ENCODE measurements at places on chromosomes 12 and 14.
A peak's percentile ranks its signal among the peaks of the same experiment; 100 is the strongest.

GRCh38 chr14:72595152-72595862 lies 298.6 kb downstream of the DPF3 start:
- no peak for DNase-seq

DNA sequence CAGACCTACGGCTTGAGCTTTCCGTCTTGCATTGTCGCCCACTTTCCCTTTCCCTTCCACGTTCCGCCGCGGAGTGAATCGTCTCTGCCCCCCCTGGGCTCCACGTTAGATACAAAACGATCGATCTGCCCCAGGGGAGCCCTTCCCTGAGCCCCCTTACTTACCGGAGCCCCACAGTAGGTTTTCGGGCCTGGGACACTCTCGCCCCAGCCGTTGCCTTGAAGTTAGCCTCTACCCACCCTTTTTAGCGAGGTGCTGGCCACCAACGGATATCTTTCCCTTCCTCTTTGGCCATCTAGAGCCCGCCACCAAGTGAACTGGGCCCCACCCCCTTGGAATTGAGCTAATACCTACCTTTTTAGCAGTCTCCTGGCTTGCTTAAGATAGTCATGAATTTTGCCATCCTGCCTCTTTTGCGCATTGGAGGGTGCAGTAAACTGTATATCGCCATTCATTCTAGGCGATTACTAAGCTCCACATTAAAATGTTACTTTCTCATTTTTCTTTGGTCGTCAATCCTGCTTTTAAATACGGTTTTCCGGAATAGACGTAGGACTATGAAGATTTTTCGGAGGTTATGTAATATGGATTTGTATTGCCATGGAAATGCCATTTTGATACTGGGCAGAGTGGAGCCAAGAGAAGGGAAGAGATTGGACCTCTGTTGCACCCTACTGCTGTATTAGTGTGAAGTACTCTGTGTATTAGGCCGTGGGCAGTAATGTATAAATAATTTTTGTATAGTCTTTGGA lies 764 bp downstream of the RBM25 start:
- peak; percentile 61 for DNase-seq

GRCh38 chr12:14893506-14894250 lies 8.0 kb upstream of the MGP start:
- DNase-seq, result no peak

DNA sequence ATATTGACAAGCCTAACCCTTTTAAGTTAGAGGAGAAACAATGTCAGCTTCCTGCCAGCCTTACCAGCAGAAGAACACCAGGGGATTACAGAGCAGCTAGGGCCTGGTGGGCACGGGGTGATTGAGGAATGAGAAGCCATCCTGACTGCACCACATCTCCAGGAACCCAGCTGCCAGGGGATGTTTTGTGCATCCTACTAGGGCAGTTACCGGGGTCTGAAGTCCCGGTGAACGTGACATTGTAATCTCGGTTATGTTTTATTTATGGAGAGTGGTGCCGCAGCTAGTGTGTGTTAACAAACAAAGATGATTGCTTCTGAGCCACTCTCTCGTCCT lies 115.9 kb downstream of the BCL11B start:
- no peak for DNase-seq

- peak; percentile 83 for DNase-seq
These were observed at the start of gene CCDC177 for GRCh38 chr14:69574263-69574953. Gene CCDC177 (minus strand): TSS chr14:69574871. CDS start chr14:69573622, 1,249 bp downstream.

DNA sequence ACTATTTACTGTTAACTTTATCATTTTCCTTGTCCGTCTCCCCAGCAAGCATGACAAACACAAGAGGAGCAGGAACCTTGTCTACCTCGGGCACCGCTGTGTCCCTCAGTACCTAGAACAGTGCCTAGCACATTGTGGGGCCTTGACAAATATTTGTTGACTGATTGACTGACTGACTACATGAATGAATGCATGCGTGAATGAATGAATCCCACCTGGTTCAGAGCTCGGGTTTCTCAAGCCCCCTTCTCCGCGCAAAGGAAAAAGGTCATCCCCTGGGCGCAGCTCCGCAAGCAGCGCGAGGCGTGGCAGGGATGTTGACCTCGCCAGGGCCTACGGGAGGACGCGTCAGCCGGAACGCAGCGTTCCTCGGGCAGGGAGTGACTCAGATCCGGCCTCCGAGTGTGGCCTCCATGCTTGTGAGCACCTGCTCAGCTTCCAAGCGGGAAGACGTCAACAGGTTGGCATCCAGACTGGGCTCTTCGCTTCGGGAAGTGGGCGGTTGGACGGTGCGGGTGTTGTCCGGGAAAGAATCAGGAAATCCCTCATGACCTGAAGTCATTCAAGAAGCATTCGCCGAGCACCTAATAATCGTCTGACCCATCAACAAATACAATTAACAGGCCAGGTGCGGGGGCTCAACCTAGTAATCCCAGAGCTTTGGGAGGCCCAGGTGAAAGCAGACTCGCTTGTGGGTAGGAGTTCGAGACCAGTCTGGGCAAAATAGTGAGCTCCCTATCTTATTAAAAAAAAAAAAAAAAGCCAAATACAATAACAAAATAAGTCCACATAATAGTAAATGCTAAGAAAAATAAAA lies 13.9 kb upstream of the UBC start:
- DNase-seq, result no peak

DNA sequence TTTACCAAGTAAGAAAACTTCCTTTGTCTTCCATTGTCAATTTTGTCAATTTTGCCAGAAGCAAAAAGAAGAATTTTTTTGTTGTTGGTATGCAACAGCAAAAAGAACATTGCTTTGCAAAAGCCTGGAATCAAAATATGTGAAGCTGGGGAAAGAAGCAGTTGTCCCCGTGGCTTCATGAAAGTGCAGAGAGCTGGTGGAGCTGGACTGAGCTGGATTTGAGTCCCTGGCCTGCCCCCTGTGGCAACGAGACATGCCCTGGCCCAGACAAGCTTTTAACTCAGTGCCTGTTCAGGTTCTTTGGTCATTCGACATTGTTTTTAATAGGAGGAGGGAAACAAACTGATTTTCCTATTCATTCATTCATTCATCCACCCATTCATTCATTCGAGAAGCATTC lies 70.3 kb downstream of the SLC15A4 start:
- no peak for DNase-seq

DNA sequence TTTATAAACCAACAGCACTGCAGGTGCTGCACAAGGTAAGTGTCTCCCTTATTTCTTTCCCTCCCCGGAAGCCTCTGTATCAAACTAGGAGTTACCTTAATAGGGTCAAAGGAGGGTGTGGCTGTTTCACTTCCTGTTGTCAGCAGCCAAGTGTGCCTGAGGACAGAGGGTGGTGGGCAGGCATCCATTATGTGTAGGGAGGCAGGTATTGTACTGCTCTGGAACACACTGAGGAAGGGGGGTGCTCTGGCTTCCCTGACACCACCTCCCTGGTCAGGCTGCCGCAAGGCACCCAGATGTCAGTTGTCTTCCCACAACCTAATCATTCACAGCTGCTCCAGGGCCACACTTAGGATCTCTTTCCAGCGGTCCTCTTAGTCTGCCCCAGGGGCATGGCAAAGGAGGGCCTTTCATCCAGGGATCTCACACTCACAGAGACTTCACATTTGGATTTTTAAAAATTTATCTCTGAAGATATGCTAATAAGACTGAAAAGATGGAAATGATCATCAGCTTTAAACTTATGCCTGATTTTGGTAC lies 132.0 kb upstream of the ARHGAP5 start:
- DNase-seq, result no peak

DNA sequence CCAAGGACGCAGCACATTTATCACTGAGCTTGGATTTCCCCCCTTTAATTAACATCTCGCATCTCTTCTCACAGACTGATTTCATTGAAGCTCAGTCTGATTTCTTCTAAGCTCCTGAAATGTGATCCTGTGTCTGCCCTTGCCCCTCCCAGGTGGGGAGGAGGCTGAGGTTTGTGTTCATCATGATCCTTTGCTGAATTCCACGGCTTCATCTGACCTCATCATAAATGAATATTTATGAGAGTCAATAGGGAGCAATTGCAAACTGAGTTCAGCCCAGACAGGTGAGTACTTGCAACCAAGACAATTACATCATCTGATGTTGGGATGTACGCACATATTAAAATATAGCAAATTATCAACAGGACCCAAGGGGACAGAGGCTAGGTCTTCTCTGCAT lies 72.4 kb downstream of the MAP1LC3B2 start:
- DNase-seq, result no peak

- no peak for DNase-seq
These were observed 11.9 kb upstream of the ATF7 start for GRCh38 chr12:53638057-53638456.

DNA sequence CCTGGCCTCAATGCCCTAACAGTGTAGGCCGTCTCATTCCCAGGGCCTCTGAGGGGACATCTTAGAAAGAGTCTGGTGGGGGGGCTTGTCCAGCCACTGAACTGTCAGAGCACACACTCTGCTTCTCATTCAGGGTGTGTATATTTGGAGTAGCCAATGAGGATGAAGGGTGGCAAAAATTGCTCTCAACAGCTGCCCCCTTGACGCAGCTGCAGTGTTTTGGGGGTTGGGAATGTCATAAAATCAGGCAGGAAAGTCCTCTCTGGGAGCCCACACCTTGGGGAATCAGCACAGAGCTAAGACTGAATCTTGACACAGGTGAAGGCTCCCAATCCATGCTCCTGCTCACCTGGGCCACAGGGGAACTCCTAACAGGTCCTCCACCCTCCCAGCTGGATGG lies 1.5 kb downstream of the RASAL1 start:
- no peak for DNase-seq

- DNase-seq, result no peak
These were observed 19.2 kb upstream of the CYP46A1 start for GRCh38 chr14:99664937-99665273.

DNA sequence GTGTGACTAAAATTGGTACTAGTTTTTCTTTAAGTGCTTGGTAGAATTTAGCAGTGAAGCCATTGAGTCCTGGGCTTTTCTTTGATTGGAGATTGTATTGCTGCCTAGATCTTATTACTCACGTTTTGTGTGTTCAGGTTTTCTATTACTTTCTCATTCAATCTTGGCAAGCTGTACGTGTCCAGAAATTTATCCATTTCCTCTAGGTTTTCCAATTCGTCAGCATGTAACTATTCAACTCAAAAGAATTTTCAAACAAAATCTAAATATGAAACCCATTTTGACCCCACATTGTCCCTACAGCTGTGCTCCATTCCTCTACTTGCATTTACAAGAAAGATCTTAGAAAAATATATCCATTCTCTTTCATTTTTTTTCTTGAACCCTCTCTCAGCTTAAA lies 1613.4 kb upstream of the SEL1L start:
- DNase-seq, result no peak

GRCh38 chr12:67710582-67710981 lies 62.0 kb downstream of the DYRK2 start:
- DNase-seq, result peak; percentile 43

DNA sequence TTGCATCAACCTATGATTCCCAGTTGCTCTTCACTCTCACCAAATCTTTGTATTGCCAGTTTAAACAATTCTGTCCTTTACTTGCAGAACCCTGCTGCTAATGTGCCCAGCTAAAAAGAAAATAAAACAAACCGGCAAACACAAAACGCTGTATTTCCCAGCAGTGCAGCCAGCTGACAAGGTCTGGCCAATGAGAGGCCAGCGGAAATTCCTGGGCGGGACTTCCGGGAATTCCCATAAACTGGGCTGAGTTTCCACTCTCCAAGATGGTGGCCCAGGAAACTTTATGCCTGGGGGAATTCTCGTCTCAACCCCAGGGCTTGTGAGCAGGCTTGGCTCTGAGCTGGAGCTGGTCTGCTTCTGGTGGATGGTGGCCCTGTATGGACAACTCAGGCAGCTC lies 807.3 kb upstream of the TMEM132C start:
- DNase-seq, result no peak

GRCh38 chr14:53962953-53963319 lies 6.3 kb upstream of the BMP4 start:
- no peak for DNase-seq

- DNase-seq, result peak; percentile 10
These were observed 133.7 kb downstream of the PAPOLA start for GRCh38 chr14:96635850-96636249.

- DNase-seq, result no peak
These were observed 59.0 kb downstream of the FAR2 start for GRCh38 chr12:29208060-29208459.

- no peak for DNase-seq
These were observed 67.7 kb downstream of the BCL2L14 start for GRCh38 chr12:12138203-12139154.

- DNase-seq, result no peak
These were observed 17.1 kb upstream of the VDR start for GRCh38 chr12:47921907-47922306.

- DNase-seq, result no peak
These were observed 1.5 kb downstream of the DHRS7 start for GRCh38 chr14:60163693-60164092.

- peak; percentile 22 for DNase-seq
These were observed 553 bp downstream of the TRIM9 start for GRCh38 chr14:51094282-51094821.

- no peak for DNase-seq
These were observed 44.7 kb downstream of the FERMT2 start for GRCh38 chr14:52906141-52906601.

DNA sequence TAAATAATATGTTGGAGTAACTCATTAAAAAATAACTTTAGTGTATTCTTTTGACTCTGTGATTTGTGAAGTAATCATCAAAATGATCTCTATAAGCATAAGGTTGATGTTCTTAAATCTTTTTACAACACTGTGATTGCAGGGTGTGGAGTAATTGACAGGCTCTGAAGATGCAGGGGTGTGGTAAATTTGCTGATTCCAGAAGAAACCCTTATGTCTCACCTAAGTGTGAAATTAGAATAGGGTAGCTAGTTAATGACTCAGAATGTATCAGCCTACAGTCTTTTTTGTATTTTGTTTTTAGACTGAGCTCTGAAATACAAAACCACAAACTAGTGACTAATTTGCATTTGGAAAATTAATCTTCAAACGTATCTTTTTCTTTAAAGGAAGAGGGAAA lies 5.9 kb downstream of the PRPF39 start:
- peak; percentile 38 for DNase-seq

- peak; percentile 36 for DNase-seq
These were observed 33.5 kb downstream of the FMNL3 start for GRCh38 chr12:49673446-49674317.

DNA sequence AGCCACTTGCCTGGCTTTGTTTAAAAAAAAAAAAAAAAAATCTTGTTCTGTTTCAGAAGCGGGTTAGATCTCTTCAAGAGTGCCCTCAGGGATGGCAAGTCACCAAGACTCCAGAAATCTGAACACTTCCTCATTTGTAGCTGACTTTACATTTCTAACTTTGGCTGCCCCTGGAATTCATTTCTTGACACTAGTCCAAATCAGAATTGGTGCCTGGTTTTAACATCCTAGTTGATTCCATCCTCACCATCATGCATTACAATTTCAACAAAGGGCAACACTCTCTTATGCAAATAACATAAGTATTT lies 295.5 kb downstream of the RMST start:
- DNase-seq, result no peak

DNA sequence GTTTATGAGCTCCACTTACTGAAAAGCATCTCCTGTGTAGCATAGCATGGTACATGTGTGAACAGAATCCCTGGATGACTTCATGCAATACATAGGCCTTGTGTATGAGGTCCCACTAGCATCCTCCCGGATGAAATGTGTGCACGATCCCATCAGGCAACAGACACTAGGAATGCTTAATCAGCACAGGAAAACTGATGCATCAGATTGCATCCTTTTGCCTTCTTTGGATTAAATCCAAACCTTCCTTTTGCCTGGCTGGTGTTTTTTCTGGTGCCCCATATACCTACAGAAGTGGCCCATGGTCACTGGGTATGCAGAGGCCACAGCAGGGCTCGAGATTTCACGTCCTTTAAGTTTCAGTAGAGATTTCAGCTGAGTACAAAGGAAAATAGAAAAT lies 120.9 kb upstream of the COCH start:
- DNase-seq, result no peak

All from GM10248 (cell line).